ENCODE measurements at places on chromosomes 1 and 21.

DNA sequence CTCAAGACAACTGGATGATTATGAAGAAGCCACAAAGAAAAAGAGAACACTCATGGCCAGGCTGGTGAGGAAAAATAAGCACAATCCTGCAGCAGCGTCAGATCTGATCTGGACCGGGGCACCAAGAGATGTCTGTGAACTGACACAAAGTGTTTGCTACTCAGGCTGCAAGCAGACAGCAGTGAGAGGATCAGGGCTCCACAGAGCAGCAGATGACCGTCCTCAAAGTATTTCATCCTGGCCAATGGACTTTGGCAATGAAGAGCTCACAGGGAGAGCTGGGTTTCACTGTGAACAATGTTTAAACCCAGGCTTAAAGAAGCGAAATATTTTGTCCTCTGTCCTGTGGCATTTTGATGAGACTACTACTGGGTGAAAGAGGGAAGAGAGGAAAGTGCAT, 299.2 kb downstream of the GPATCH2 start:
- no peak for DNase-seq

- DNase-seq: no peak
Measured at GRCh38 chr1:205589046-205589445, 42.8 kb downstream of the ELK4 start.

DNA sequence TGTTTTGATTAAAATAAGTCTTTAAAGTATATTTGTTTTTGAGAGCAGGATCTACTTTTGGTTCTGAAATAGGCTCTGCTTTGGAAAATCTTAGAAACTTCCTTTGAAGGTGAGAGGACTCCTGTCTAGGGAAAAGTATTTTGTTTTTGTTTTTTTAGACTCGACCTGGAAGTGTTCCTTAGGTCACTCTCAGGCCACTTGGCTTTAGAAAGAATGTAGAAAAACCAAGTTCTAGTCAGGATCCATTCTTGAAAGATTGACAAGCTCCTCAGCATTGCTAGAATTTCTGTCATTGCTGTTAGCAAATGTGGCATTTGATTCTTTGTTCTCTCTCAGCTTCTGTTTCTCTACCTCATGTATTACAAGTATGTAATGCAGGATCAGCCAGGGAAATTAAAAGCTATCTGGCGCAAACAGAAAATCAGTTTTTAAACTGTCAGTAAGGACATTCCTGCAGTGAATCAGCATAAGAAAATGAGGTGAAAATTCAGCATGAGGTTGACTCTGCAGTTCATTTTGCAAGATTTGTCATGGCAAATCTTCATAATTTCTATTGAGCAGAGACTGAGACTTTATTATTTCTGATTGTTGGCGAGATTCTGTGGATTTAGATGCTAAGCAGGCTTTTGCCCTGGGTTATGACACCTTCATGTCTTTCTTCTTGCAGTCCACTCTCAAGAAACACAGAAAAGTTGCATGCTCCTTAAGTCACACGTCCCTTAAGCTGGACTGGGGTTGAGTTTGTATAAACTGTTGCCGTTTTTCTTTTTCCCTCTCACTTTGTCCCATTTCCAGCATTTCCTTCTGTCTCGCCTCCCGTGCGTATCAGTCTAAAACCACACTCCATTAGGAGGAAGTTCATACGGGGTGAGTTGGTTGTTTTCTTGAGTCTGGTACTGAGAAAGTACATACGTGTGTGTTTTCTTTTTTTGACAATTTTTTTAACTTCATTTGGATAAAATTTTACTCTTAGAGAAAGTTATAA, 12.6 kb downstream of the NTPCR start:
- DNase-seq: no peak

DNA sequence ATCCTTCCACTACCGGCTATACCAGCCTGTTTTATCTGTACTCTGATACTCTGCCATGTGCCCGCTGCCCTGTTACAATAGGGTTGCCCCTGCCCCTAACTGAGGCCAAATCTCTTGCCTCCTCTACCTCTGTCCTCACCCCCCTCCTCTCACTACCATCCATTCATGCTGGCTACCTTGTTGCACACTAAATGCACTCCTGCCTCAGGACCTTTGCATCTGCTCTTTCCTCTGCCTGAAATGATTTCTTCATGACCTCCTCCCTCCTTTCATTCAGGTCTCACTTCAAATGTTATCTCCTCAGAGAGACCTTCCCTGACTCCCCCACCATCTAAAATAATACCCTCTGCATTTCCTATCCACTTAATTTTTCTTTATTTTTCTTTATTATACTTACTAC, 7.7 kb upstream of the SYDE2 start:
- DNase-seq: no peak

GRCh38 chr21:42113926-42114409, 42.9 kb downstream of the UMODL1 start:
- no peak for DNase-seq
